ENCODE measurements at places on chromosomes 16 and 17. TPM values are rescaled to one million over a fixed set of nuclear protein-coding genes. Genes with fewer than 3 reads are reported as not detected.

The IL17C gene
- polyA plus RNA-seq: not detected

DNA sequence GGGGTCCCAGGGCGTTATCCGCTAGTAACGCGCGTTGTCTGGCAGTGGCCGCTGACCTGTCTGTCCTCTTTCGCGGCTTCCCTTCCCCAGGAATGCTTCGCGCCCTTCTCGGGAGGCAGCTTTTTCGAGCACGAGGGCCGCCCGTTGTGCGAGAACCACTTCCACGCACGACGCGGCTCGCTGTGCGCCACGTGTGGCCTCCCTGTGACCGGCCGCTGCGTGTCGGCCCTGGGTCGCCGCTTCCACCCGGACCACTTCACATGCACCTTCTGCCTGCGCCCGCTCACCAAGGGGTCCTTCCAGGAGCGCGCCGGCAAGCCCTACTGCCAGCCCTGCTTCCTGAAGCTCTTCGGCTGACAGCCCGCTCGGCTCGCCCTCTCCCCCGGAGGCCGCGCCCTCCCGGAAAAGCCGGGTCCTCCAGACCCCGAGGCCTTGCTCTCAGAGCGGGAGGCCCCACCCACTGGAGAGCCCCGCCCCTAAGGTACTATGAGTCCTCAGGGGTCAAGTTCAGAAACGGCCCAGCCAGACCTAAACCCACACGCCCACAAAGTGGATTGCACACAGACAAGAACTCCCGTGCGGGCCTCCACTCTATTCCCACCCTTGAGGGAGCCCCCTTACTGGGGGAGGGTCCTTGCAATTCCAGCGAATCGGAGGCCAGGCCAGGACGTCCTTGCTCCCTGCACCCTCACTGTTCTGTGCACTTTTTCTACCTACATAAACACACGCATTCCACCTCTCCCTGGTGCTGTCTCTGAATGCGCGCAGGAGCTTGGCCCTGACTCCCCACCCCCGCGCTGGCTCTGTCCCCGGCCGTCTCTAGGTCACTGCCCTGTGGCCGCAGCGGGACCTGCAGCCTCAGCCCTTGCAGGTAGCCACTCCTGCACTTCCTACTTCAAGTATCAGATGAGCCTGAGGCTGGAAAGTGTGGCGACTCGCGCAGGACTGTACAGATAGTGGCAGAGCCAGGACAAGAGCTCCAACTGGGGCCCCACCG is 5.4 kb upstream of the SLC5A2 start:
- no peak for DNase-seq

The SEPTIN12 gene
- polyA plus RNA-seq: 0.65 TPM

DNA sequence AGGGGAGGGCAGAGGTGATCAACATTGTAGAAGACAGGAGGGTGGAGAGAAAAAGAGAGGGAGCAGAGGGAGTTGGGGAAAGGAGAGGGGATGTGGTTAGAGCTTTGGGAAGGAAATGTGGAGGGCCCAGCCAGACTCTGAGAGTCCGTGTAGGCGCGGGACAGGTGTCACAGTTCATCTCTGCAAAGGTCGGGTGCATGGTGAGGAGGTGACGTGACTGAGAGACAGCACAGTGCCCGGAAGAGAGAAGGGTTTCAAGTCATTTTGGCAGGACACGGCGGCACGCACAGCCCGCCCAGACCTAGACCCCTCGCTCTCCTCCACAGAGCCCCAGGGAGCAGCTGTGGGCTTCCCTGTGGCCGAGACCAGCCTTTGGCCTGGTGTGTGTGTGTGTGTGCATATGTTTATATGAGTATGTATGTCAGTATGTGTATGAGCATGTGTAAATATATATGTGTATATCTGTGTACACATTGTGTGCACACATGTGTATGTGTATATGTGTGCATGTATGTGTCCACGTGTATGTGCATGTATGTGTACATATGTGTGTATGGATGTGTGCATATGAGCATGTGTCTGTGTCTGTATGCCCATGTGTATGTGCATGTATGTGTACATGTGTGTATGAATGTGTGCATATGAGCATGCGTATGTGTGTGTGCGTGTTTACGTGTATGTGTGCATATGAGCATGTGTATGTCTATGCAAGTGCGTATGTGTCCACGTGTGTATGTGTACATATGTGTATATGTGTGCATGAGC is 104.6 kb downstream of the SEC14L1 start:
- no peak for DNase-seq

DNA sequence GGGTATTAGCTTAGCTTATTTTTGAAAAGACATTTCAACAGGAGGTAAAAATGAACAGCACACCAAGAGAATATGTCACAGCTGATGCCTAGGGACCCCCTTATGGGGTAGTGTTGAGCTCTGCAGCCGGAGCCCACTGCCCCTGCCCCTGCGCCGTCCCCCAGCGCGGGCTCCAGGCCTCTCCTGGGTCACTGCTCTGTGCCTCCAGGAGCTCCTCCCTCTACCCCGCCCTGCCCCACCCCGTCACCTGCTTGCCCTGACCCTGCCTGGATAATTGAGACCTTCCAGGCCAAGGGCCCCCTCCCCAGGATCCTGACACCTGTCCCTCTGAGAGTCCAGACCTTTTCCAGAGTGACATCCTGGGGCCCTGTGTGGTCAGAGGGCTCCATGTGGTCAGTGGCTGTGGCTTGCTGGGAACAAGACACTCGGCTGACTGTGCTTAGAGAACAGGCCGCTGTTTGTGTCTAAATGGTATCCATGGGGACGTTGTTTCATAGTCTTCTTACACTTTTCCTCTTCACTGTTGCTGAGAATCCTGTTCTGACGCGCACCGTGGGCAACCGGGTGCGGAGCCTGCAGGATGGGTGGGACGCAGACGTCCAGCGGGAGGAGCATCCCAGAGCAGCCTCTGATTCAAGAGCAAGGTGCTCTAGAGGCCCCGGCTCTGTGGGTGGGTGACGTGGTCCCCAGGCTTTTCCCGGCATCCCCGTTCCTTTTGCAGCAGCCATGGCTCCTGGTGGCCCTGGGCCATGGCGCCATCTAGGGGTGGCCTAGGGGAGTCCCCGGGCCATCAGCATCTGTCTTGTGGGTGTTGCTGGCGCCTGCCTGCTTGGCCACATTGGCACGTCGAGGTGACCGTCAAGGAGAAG is 20.0 kb upstream of the WFIKKN1 start:
- no peak for DNase-seq

GRCh38 chr17:47739150-47739549 is 6.1 kb downstream of the TBX21 start:
- DNase-seq: no peak

DNA sequence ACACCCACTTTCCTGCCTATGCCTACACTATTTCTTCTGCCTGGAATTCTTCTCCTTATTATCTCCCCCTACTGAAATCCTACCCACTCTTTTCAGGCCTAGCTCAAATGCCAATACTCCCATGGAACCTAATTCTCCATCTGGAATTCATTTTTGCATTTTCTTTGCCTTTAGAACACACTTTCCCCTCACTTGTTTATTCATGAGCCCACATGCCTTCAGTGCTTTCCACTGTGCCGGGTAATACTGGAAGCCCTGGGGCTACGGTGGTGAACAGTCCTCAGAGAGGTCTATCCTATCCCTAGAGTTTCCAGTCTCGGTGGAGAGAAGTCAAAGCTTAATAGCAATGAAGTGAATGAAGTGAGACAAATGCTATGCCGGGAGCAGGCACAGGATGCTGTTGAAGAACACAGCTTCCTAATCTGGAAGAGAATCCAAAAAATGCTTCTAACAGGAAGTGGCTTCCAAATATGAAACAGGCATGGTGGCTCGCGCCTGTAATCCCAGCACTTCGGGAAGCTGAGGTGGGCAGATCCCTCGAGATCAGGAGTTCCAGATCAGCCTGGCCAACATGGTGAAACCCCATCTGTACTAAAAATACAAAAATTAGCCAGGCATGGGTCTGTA is 322.4 kb downstream of the GRIN2A start:
- DNase-seq: no peak

DNA sequence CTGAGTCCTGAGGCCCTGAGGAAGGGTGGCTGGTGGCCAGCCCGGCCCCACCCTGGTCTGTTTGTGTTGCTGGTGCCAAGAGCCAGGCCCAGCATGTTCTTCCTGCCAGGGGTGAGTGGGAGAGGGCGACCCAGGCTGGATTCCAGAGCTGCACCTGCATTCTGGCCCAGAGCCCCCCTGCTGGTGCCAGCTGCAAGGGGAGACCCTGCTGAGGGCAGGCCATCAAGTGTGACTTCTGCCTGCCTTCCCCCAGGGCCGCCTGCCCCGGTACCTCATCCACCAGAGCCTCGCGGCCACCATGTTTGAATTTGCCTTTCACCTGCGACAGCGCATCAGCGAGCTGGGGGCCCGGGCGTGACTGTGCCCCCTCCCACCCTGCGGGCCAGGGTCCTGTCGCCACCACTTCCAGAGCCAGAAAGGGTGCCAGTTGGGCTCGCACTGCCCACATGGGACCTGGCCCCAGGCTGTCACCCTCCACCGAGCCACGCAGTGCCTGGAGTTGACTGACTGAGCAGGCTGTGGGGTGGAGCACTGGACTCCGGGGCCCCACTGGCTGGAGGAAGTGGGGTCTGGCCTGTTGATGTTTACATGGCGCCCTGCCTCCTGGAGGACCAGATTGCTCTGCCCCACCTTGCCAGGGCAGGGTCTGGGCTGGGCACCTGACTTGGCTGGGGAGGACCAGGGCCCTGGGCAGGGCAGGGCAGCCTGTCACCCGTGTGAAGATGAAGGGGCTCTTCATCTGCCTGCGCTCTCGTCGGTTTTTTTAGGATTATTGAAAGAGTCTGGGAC is 2.4 kb upstream of the TCAP start:
- DNase-seq: no peak

GRCh38 chr16:78961464-78961863 is 639.1 kb downstream of the MAF start:
- no peak for DNase-seq

- no peak for DNase-seq
Observed at GRCh38 chr17:48800626-48801217, 16.3 kb downstream of the TTLL6 start.
